ENCODE measurements at places on chromosomes 2 and 18.

- DNase-seq: peak; percentile 90
Measured at GRCh38 chr2:127080226-127080937, 26.6 kb downstream of the BIN1 start.

DNA sequence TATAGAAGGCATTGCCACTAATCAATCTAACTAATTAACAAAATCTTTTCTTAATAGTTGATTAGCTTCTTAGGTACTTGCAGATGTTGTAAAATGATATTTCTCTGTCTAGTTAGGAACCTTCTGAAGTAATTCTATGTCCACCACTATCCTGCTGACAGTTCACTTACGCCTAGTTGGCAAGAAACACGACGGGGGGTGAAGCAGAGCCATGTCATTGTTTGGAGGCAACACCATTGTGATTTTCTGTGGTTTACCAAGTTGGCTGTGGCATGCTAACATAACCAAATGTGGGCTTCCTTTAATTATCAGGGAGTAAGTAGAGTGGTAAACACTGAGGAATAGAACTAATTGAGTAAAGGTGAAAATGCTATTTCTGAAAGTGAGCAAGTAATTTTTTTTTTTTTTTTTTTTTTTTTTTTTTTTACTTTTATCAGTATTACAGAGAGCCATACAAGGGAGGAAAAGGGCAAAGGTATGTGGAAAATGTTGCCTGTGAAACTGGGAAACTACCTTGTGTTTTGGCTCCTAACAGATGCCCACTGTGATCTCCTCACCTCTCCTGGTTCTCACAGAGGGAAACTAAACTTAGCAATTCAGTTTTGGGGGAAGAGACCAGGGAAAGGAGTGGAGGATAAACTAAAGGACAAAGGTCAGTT is 126.8 kb downstream of the MEIS1 start:
- no peak for DNase-seq

DNA sequence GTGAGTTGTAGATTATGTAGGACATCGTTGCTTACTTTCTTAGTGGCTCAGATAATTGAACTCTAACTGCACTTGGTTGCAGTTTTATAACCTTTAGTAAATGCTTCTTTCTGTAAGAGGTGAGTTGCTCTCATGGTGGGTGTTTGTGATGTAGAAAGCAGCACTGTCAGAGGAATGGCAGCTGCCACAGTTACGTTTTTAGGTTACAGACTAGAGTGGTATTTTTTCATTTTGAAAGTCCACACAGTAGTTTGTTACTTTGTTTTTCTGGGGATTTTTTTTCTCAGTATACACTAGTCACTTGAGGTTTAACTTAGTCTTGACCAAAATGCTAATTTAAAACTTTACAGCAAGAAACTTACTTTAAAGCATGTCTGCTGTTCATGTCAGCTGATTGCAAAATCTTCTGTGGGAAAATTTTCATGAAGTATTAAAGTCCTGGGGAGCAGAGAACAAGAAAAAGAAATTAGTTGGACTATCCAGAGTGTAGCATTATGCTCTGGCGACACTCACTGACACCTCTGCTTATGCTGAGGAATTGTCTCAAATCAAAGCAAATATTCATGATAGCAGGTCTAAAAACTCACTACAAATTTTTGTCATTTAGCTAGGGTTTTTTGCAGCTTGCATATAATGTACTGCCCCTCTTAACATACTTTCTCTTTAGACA is 14.8 kb downstream of the AFTPH start:
- DNase-seq: no peak

DNA sequence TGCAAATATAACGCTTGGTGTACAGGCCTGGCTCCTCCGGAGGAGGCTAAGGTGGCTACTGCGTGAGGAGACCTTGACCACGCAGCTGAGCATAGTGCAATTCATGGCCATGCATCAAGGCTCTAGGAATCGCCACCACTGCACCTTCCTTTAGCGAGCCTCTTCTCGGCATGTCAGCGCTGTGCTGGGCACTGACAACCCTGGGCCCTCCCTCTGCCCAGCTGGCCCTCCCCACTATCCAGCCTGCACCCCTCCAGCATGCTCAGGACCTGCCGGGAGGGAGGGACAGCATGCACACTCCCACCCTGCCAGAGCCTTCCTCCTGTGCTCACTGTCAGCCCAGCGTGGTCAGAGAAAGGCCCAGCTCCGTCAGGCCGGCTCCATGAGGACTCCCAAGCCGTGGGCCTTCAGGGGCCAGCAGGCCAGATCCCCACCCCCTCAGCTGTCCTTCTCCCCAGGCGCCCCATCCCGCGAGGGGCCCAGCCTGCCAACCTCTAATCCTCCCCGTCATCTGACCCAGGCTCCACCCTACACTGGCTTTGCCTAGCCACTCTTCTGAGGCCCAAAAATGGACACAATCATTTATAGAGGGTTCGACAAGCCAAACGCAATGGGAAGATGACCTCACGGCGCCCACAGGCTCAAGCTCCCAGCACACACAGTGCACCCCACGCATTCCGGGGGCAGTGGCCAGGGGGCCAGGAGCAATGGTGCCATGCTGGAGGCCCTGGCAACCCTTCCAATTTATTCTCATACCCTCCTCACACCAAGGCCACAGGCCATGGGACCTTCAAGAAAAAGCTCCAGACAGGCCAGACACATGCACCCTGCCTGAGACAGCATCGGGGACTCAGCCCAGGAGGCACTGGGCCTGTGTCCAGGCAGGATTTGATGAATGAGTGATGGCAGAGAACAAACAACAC is 3.5 kb downstream of the BIN1 start:
- peak; percentile 50 for DNase-seq

DNA sequence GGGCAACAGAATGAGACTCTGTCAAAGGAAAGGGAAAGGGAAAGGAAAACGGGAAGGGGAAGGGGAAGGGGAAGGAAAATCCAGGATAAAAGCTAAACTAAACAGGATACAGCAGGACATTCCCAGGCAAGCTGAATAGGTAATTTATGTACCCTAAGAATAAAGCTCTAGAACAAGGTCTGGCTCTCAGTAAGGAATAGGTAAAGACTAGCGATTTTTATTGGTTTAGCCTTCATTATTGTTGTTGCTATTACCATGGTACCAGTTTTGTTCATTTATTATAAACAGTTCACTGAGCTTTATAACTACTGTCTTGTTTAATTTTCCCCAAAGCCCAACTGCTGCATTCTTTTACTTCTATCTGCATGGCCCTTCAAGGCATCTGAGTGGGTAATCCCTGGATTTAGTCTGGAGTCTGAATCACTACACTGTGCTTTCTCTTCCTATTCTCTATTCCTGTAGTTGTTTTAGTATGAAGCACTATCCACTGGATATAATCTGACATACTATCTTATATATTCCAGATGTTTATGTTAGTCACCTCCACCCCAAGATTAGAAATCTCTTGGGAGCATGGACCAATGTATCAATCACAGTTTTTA is 127.1 kb upstream of the TANK start:
- DNase-seq: no peak

- no peak for DNase-seq
Measured at GRCh38 chr2:67309281-67309680, 87.9 kb upstream of the ETAA1 start.

- no peak for DNase-seq
Measured at GRCh38 chr2:217661378-217661777, 341.4 kb downstream of the TNS1 start.

- DNase-seq: peak; percentile 50
Measured at GRCh38 chr2:241049739-241050623, 51.6 kb downstream of the SNED1 start.

DNA sequence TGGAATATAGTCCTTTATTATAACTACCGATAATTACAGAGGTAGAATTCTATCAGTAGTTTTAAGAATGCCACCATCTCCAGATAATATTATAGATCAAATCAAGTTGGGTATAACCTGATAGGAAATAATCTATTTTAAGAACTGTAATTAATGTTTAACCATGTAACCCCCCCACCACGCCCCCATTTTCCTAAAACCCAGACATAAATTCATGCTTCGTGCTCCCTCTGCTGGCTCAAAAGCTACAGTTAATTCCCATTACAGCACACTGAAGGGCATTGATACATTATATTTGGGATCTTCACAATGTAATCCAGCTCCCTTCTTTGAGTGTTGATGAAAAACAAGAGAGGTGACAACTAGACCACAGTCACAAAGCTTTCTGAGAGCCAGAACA is 228.0 kb upstream of the SMAD7 start:
- DNase-seq: no peak

GRCh38 chr18:72325307-72325706 is 218.8 kb downstream of the CBLN2 start:
- no peak for DNase-seq

GRCh38 chr2:212193056-212193455 is 345.5 kb downstream of the ERBB4 start:
- DNase-seq: no peak

DNA sequence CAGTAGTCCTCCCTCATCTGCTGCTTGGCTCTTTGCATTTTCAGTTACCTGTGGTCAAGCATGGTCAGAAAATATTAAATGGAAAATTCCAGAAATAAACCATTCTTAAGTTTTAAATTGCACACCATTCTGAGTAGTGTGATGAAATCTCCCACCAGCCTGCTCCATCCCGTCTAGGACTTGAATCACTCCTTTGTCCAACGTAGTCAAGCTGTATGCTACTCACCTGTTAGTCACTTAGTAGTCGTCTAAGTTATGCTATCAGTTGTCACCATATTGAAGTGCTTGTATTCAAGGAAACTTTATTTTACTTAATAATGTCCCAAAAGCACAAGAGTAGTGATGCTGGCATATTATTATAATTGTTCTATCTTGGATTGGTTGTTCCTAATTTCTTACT is 172.5 kb downstream of the FIGN start:
- no peak for DNase-seq

DNA sequence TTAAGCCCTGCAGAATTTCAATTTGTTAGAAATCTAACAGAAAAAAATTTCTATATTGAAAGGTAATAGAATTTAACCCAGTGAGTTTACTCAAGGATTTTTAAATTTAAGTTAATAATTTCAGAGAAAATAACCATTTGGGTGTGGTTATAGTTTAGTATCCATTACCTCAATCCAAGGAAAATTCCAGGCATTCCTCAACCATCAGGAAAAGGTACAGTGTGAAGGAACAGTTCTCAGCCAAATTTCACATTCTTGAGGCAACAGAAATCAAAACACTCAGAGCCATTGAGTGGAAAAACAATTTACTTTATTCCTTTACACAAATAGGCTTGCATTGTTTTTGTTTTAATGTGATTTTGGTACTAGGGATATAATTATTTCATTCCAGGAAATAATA is 45.6 kb downstream of the ONECUT2 start:
- no peak for DNase-seq

GRCh38 chr18:2302628-2303516 is 268.4 kb downstream of the METTL4 start:
- no peak for DNase-seq

GRCh38 chr18:59617468-59617932 is 79.7 kb downstream of the CCBE1 start:
- DNase-seq: no peak
